ENCODE measurements at places on chromosomes 4 and X.

- no peak for DNase-seq
Measured at GRCh38 chrX:142238536-142238935, 33.4 kb upstream of the MAGEC2 start.

GRCh38 chrX:8565729-8566128 is 101.1 kb downstream of the VCX3B start:
- DNase-seq, result no peak

DNA sequence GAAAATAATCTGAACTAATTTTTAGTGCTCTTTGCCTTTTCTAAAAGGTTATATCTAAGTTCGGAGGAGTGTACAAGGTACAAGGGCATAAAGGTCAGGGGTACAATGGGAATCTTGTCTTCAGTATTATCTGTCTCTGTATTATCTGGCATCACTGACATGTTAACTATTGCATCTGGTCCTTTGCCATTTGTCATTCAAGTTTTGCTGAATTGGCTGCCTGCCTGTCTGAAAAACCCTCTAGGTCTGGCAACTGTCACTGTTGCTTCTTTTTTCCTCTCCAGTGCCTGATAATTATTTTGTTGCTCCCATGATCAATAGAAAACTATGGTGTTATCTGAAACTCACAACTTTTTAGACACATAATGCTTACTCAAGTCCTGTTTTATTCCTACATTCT is 112.5 kb upstream of the STK26 start:
- DNase-seq, result no peak

GRCh38 chr4:190017357-190018200 is 9.5 kb downstream of the FRG2 start:
- no peak for DNase-seq

GRCh38 chr4:151021637-151022334 is 6.7 kb upstream of the LRBA start:
- DNase-seq, result no peak

GRCh38 chrX:134588806-134589205 is 69.5 kb downstream of the PLAC1 start:
- no peak for DNase-seq

DNA sequence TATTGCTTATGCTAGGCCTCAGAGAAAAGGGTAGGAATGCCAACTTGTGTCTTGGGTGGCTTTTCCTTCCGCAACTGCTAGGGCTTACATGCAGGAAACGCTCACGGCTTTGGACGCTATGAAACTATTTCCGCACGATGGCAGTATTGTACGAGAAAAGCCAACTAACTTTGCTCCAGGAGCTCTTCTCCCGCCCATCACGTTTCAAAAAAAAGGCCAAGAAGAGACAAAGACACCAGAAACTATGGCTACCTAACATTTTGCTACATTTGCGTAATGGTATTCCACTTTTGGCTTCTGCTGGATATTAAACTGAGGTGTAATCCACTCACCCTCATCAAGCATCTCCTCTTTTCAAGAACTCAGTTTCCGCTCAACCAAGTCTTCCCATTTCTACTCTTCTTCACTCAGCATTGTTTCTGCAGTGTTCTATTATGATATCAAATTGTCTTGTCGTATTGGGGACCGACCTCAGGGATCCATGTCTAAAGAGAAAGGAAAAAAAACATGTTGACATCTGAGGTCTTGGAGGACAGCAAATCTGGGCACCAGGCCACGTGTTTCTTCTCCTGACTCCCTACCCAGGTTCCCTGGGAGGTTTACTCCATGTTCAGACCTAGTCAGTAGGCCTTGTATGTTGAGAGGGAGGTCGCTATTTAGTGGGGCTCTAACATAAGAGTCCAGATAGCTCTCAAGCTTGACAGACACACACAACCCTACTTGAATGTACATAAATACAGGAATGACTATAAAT is 239.4 kb upstream of the STK26 start:
- peak; percentile 95 for DNase-seq

DNA sequence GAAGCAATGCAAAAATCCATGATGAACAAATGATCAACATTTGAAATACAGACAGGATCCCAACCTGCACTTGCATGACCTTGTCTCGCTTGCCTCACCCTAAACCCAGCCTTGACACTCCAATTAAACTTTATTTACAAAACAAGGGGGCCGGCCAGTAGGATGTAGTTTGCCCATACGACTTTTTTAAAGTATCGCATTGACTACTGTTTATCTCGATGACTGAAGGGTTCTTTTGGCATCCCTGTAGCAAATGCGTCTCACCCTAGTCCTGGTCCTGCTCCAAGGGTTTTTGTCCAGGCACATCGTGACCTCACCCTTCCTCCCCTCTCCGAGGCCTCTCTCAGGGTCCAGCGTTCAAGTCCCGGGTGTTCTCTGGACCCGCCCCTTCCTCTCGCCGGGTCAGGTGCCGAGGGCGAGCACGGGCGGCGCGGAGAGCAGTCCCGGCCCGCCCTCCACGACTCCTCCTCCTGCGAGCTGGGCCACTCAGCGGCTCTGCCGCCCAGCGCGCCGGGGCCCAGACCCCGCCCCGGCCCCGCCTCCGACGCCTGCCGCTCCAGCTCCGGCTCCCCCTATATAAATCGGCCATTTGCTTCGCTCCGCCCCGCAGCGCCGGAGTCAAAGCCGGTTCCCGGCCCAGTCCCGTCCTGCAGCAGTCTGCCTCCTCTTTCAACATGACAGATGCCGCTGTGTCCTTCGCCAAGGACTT is at the start of gene SLC25A5:
Gene SLC25A5, plus strand, starts transcription at position 603 of the 709 bp plus-strand sequence. Its CDS starts 72 bp downstream, at position 675.
- peak; percentile 70 for DNase-seq

All from muscle of arm (tissue), 14 donors.